ENCODE measurements at places on chromosomes 1 and 21.
A peak's percentile ranks its signal among the peaks of the same experiment; 100 is the strongest.

DNA sequence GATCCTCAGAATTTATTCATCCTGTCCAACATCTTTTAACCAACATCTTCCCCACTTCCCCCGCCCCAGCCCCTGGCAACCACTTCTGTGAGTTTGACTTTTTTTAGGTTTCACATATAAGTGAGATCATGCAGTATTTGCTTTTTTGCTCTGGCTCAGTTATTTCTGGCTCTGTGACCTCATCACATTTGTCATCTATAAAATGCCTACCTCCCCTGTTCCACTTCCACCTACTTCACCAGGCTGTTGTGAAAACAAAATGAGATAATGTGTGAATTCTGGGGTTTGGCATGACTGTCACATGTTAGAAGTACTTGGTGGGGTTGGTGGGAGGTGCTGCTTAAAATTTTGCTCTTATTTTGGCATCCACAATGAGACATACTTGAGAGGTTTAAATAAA is 18.4 kb downstream of the HHAT start:
- H3K4me1 ChIP-seq = peaks cover 4% of the 10 kb centered on the region
- H3K4me3 ChIP-seq = no peak overlapping the region
- DNase-seq = no peak

- no peak overlapping the region for H3K4me3 ChIP-seq
- peaks cover 1% of the 10 kb centered on the region for H3K27me3 ChIP-seq
- peaks cover 27% of the 10 kb centered on the region for H3K4me1 ChIP-seq
- H3K36me3 ChIP-seq = no peaks in the 10 kb centered on the region
Measured at GRCh38 chr1:32896451-32896850, 4.7 kb downstream of the TMEM54 start.

DNA sequence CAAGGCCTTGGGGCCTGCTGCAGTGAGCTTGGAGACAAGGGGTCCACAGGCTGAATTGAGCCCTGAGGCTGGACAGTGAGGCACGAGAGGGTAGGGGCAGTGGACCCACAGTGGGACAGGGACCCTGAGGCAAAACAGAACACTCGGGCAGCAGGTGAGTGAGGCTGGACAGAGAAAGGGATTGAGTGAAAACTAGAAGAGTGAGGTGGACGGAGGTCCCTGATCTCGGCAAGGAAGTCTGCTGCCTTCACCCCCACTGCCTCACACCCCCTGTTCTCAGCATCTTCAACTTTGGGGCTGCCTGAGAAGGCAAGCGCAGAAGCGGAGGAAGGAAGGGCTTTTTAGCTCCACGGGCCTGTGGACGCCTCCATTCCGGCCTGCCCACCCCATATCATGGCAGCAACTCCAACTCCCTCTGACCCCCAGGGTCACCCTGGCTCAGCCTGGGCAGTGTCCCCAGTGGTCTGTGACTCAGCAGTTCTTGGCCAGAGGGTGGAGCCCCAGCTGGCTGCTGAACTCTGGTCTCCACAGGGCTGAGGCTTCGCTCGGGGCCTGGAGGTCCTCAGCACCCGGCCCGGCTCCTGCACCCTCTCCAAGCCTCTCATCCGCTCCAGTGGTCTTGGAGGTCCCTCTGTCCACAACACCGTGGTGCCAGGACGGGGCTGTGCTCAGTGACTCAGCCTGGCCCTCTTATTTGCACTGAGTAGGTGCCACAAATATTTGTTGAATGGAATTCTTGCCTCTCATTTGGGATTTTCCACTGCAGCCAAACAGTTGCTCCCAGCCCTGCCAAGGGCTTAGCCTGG is 60.0 kb upstream of the EPS8L3 start:
- no peak overlapping the region for H3K27ac ChIP-seq
- no peak for DNase-seq
- H3K27me3 ChIP-seq = no peaks in the 10 kb centered on the region
- no peak overlapping the region for H3K4me3 ChIP-seq
- H3K36me3 ChIP-seq = no peaks in the 10 kb centered on the region
- H3K4me1 ChIP-seq = peaks cover 3% of the 10 kb centered on the region

DNA sequence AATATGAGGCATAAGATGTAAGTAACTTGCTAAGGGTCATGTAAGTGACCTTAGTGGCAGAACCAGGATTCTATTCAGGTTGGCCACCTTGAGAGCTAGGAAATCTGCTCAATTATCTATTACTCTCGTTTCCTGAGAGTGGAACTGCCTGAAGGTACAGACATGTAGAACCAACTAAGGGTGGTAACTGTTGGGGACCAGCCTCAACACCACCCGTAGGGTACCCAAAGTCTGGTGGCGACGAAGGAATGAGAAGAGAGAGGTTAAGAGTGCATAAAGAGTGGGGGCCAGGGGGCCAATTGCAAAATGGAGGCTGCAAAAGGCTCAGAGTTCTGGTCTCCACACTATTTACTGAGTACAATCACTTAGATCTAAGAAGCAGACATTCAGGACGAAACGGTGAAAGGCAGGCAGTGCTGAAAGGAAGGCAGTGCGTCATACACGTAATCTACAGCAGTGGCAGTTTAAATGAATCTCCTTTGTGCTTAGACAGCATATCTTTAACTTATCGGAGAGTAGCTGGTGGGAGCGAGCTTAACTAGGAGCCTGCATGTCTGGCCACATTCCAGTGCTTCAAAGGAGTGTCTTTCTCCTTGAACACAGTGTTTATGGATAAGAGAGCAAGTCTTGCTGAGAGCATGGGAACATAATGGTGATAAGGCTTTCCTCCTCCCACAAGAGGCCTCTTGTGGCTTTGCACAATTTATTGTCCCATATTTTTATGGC is 25.0 kb downstream of the SRSF4 start:
- peaks cover 30% of the 10 kb centered on the region for H3K36me3 ChIP-seq
- peak overlapping the region; percentile 94 for H3K27ac ChIP-seq
- DNase-seq = peak; percentile 55
- H3K27me3 ChIP-seq = no peaks in the 10 kb centered on the region
- H3K4me3 ChIP-seq = no peak overlapping the region
- H3K4me1 ChIP-seq = peaks cover 44% of the 10 kb centered on the region

DNA sequence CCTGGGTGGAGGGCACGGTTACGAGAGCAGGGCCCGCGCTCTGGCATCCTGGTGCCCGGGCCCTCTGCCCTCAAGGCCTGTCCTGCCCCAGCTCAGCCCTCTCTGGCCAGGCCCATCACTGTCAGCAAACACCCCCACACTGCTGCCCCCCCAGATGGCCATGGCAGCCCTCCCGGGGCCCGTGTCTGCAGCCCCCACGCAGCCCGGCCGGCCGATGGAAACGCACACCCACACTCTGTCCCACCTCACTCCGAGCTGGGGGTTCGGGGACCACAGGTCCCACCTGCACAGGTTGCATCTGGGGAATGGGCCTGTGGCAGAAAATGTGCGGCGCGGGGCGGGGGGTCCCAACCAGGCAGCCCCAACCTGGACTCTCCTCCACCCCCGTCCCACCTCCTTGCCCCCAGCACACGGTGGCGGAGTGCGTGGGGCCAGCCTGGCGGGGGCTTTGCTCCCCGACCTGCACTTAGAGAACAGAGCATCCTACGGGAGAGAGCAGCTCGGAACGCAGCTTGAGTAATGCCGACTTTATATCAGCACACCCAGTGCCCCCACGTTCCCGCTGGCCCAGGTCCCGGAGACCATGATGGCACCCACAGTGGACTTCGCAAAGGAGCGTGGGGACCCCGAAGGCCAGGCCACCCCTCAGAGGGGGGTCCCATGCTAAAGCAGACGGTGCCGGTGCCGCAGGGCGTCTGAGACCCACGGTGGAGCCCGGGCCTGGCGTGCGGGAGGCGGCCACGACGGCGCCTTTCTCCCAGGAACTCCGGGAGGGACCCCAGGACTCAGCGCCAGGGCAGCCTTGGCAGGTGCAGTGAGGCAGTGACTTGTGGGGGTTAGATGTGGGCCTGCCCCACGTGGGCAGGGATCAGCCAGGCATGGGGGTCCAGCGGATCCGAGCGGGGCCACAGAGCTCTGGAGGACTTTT is 7.5 kb upstream of the RNF223 start:
- DNase-seq = peak; percentile 37
- no peak overlapping the region for H3K27ac ChIP-seq
- no peak overlapping the region for H3K4me3 ChIP-seq

GRCh38 chr1:177953549-177953948 is 16.3 kb downstream of the SEC16B start:
- H3K27me3 ChIP-seq = no peaks in the 10 kb centered on the region
- no peaks in the 10 kb centered on the region for H3K36me3 ChIP-seq
- H3K27ac ChIP-seq = no peak overlapping the region
- peaks cover 2% of the 10 kb centered on the region for H3K4me1 ChIP-seq
- no peak overlapping the region for H3K4me3 ChIP-seq
- DNase-seq = no peak

- H3K4me1 ChIP-seq = no peaks in the 10 kb centered on the region
- no peaks in the 10 kb centered on the region for H3K27me3 ChIP-seq
- no peak overlapping the region for H3K27ac ChIP-seq
- no peak for DNase-seq
- peaks cover 7% of the 10 kb centered on the region for H3K36me3 ChIP-seq
Measured at GRCh38 chr1:234397732-234398131, 24.5 kb downstream of the COA6 start.

DNA sequence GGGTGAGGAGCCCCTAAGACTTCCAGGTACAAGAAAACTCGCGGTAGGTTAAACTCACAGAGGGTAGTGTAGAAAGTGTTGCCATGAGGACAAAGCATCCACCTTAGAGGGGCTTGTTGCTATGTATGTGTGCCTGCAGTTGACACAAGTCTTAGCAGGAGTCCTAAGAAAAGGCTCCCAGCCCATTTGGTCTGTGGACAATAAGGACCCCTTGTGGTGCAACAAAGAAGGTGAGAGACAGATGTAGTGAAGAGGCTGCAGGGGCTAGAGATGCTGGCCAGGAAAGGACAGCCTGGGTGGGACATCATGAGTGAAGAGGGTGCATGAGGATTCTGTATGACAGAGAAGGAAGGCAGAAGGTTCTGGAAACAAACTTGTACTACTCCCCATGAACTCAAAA is 36.3 kb upstream of the IL10 start:
- H3K27me3 ChIP-seq = peaks cover 44% of the 10 kb centered on the region
- no peaks in the 10 kb centered on the region for H3K36me3 ChIP-seq
- H3K4me1 ChIP-seq = no peaks in the 10 kb centered on the region
- no peak for DNase-seq
- no peak overlapping the region for H3K27ac ChIP-seq
- H3K4me3 ChIP-seq = no peak overlapping the region

DNA sequence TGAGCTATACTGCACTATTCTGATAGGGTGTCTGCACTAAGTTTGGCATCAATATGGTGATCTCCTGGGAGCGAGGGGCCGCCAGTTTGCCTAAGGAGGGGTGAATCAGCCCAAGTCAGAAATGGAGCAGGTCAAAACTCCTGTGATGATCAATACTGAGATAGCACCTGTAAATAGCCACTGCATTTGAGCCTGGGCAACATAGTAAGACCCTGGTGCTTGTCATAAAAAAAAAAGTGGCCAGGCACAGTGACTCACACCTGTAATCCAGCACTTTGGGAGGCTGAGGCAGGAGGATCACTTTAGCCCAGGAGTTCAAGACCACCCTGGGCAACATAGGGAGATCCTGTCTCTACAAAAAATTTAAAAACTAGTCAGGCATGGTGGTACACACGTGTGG is 11.6 kb upstream of the ZDHHC18 start:
- H3K4me1 ChIP-seq = no peaks in the 10 kb centered on the region
- no peak overlapping the region for H3K4me3 ChIP-seq
- H3K27ac ChIP-seq = no peak overlapping the region
- DNase-seq = no peak
